T-helper 9 cell (primary cell): ENCODE measurements at places on chromosomes 13 and 19.

DNA sequence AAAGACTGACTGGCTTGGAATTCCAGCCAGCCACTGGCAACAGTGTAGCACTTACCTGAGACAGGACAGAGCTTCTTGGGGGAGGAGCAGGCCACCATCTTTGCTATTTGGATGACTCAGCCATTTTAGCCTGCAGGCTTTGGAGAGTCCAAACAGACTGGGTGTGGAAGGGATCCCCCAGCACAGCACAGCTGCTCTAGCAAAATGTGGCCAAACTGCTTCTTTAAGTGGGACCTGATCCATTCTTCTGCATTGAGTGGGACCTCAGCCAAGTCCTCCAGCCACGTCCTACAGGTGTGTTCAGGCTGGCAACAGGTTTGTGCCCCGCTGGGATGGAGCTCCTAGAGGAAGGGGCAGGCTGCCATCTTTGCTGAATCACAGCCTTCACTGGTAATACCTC lies 80.0 kb downstream of the NDFIP2 start:
- DNase-seq: no peak

DNA sequence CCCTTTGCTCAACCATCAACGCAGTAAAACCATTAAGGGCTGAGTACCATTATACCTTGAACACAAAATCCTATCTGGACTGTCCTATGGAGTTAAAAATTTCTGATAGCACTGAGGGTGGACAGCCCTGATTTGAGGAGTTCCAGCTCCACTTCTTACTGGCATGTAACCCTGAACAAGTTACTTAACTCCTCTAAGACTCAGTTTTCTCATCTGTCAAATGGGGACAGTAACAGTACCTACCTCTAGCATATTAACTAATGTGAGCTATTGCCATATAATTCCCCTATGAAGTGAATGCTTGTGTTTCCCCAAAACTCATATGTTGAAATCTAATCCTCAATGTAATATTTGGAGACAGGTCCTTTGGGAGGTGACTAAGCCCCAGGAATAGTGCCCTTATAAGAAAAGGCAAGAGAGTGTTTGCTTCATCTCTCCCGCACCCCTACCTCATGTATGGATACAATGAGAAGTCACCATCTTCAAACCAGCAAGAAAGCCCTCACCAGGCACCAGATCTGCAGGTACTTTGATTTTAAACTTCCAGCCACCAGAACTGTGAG lies 61.9 kb upstream of the DOCK9 start:
- no peak for DNase-seq

DNA sequence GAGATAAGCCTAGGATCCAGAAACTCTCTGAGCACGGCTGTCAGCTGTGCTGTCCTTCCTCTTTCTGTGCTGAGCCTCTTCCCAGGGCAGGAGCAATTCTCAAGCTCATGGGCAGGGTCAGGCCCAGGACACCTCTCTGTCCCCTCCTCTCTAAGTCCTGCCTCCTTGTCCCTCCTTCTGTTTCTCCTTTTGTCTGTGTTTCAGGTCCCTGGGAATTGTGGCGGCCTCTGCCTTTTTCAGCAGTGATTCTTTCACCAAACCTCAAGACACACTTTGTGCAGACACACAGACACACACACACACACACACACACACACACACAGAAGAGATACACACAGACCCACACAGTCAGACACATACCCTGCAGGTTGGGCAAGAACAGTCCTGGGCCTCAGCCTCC lies at the start of gene PSG1:
TSS of gene PSG1 (minus strand) at position 101 of the 400 bp plus-strand sequence. CDS start 132 bp downstream, outside the sequence.
- DNase-seq: no peak

DNA sequence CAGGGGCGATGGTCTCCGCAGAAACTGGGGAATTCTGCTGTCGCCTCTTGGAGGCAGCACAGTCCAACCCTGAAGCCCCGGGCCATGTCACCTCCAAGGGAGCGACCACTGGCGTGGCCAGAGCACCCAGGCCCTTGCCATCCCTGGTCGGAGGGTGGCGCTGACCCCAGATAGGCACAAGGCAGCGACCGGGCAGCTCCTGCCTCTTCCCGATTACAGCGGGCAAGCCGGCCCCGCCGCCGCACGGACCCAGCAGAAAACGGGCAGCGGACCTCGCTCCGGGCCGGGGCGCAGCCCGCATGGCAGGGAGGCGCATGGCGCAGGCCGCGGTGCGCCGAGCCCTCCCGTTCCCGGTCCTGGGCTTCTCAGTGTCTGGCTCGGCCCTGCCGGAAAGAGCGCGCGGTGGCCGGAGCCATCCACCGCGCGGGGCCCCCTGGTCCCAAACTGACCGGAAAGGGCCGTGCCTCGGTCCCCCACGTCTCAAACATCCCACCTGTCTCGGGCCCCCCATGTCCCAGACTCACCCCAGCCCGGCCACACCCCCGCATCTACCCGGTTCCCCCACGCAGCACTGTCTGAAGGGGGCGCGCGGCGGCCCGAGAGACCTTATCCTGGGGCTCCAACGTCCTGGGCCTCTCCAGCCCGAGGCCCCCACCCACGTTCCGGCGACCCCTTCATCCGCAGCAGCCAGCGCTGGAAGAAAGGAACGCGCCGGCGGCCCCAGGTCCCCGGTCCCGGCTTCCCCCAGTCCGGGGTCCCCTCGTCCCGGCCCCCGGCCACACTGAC lies 727 bp downstream of the CERS1 start:
- no peak for DNase-seq

DNA sequence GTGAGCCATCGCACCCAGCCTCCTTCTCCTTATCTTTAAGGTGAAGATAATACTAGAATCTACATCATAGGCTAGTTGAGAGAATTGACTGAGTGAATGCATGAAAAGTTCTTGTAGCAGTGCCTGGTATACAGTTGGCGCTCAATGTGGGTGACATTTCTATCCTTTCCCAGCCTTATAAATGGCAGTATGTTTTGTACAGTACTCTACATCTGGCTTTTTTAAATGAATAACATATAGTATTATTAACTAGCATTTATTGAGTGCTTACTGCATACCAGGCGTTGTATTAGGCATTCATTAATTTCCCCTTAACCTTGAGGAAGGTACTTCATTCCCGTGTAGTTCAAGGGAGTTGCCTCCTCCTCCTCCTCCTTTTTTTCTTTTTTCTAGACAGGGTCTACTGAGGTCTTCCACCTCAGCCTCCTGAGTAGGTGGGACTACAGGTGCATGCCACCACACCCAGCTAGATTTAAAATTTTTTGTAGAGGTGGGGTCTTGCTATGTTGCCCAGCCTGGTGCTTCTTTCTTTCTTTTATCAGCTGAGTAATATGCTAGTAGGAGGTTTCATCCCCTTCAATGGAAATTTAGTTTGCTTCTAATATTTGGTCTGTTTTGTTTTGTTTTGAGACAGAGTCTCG lies 2.8 kb downstream of the C5AR1 start:
- DNase-seq: no peak

DNA sequence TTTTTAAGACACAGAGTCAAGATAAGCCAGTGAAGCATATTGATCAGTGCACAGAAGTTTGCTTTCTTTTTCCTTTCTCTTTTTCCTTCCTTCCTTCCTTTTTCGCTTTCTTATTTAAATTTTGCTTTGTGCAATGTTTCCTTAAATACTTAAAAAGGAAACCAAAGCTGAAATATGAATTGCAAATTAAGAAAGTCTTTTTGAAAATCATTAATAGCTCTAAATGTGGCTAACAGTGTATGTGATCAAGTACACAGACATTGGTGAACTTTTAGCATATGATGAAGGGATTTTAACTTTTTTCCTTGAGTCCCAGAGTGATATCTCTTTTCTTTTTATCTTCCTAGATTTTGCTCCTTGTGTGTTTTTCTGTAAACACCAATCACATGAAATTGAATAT lies 1356.9 kb upstream of the PRR20A start:
- no peak for DNase-seq

DNA sequence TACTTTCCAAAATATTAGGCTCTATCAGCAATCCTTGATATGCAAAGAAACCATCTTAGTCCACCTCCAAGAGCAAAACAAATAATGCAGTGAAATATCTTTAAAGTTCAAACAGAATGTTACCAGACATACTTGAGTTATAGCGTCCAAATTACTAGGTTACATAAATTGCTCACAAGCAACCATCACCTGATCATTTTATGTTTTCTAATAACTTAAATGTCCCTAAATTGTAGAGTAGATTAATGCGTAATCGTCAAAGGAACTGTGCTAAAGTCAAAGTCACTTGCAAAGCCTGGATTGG lies 350.6 kb upstream of the ARGLU1 start:
- no peak for DNase-seq

GRCh38 chr19:51024924-51025323 lies 1.5 kb downstream of the KLK11 start:
- DNase-seq: no peak

DNA sequence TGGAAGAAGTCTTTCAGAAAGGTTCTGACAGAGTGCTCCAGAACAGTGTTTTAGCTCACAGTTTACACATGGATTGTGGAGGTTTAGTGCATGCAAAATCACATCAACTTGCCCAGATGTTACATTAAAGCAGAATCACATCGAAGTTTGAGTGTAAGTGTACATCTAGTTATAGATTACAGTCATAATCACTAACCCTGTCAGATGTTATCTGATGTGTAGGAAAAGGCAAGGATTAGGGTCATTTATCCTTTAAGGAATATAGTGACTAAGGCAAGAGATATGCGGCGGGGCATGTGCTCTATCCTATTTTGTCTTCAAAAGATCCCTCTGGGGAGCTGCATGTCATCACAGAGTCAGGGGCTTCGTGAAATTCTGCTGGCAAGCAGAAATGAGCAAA lies 66.9 kb downstream of the CYSLTR2 start:
- no peak for DNase-seq

GRCh38 chr13:27973291-27973690 lies 4.2 kb upstream of the CDX2 start:
- no peak for DNase-seq

- peak; percentile 48 for DNase-seq
Observed at GRCh38 chr19:17687857-17688784, at the start of gene UNC13A. TSS of gene UNC13A (minus strand) at chr19:17688354. CDS start at chr19:17688199, 155 bp downstream.

- DNase-seq: no peak
Observed at GRCh38 chr19:42250183-42250665, 4.7 kb downstream of the ERF start.

GRCh38 chr13:63586467-63586866 lies 2170.8 kb upstream of the PCDH20 start:
- DNase-seq: no peak

GRCh38 chr19:20162821-20163220 lies 4.2 kb upstream of the ZNF486 start:
- DNase-seq: peak; percentile 14

- no peak for DNase-seq
Observed at GRCh38 chr13:78680115-78680561, 21.2 kb upstream of the OBI1 start.

- DNase-seq: no peak
Observed at GRCh38 chr13:42986176-42986574, 5.9 kb downstream of the EPSTI1 start.

DNA sequence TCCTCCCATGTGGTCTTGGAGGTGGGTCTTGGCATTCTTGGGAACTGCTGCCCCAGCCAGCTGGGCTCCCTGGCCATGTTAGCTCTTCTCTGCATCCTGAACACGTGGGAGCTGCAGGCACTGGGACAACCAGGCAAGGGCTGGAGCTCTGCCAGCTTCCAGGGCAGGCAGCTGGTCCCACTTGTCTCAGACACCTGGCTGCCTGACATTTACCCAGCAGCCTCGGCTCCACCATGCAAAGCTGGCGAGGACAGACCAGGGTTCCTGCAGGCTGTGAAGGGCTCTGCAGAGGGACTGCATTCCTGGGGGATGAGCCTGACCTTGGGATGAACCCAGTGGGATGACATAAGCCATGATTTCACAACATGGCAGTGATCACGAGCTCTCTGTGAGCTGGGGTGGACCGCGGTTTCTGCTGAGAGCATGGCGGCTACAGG lies 99.0 kb upstream of the TSHZ3 start:
- no peak for DNase-seq

- peak; percentile 33 for DNase-seq
Observed at GRCh38 chr13:20160306-20161274, at the start of gene GJA3. TSS of gene GJA3 (minus strand) at chr13:20161052. CDS start at chr13:20143288, 17,764 bp downstream.

GRCh38 chr13:32535115-32535514 lies 3.5 kb downstream of the N4BP2L2 start:
- DNase-seq: no peak

GRCh38 chr13:73872397-73872796 lies 261.8 kb downstream of the KLF12 start:
- DNase-seq: no peak

- no peak for DNase-seq
Observed at GRCh38 chr19:54420383-54421168, 5.3 kb downstream of the TTYH1 start.

DNA sequence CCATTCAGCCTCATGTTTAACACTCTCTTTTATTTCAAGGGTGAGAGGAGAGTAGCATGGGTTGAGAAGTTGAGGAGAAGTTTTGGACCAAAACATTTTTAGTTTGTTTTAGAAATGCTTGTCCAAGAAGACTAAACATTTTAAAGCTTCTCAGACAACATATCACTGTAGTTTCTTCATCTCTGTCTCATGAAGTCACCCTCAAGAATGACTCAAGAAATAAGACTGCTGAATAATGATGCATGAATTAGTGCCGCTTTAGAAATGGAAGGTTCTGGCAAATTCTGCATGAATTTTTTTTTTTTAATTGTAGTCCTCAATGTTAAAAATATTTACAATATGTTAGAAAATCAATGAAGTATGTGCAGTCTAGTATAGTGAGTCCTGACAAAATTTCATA lies 422.7 kb upstream of the ARGLU1 start:
- no peak for DNase-seq
